Fibroblast of villous mesenchyme (primary cell): ENCODE measurements at places on chromosomes 16 and 17.

DNA sequence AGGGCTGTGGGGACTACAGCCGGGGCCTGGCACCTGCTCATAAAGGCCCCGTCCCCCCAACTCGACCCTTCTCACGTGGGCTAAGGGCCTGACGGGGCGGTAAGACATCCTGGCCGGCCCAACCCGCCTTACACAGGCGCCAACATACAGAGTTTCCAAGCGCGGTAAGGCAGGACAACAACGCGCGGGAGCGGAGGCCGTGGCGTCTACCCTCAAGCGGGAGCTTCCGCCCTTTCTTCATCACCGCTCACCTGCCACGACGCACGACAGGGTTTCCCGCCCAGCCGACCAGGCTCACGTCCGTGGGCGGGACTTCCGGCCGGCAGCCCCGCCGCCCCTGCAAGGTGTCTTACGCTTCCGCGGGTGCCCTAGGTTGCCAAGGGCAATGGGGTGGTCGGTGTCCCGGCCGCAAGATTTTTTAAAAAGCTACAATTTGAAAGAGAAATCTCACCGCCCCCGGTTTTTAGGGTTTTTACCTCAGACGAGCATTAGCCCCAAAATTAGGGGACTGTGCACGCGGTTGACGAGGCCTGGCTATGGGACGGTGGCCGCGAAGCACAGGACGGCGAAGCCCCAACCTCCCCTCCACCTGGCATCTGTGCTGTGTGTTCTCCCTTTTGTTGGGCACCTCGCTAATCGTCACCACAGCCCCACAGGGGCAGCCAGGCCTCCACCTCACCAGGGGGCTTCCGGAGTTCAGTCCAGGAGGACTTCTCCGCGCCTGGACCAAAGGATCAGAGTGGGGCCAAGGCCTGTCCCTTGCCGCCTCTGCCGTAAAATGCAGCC is at the start of gene TERB1:
TERB1 (minus strand) TSS at position 265 of the 786 bp plus-strand sequence. CDS start 4,786 bp downstream, outside the sequence.
- no peak for DNase-seq

GRCh38 chr16:29114574-29114973 is 129.7 kb downstream of the LAT start:
- no peak for DNase-seq

DNA sequence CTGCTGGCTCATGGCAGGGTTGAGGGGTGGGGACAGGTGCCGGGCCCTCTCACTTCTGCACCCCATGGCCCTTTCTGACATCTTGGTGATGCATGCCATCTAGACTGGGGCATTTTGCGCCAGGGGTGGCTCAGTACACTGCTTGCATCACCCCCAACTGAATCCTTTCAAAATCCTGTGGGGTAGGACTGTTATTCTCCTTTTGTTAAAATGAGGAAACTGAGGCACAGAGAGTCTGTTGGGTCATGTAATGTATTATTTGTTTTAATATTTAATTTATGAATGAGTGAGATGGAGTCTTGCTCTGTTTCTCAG is 9.9 kb downstream of the ADCY7 start:
- no peak for DNase-seq

GRCh38 chr16:67150833-67151396 is at the start of gene B3GNT9:
TSS of gene B3GNT9 (minus strand) at chr16:67150998. CDS start at chr16:67150485, 513 bp downstream.
- DNase-seq, result peak; percentile 82

- DNase-seq, result no peak
Observed at GRCh38 chr16:11140466-11140865, 115.5 kb downstream of the SOCS1 start.

DNA sequence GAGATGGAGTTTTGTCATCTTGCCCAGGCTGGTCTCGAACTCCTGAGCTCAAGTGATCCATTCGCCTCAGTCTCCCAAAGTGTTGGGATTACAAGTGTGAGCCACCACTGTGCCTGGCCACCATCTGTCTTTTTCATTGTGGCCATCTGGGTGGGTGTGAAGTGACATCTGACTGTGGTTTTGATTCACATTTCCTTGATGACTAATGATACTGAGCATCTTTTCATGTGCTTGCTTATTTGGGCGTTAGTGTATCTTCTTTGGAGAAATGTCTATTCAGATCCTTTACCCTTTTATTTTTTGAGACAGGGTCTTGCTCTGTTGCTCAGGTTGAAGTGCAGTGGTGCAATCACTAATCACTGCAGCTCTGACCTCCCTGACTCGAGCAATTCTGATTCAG is 53.9 kb upstream of the ERN1 start:
- DNase-seq, result peak; percentile 61

GRCh38 chr17:77688369-77688768 is 270.1 kb upstream of the TNRC6C start:
- no peak for DNase-seq

- no peak for DNase-seq
Observed at GRCh38 chr16:9348912-9349311, 257.5 kb downstream of the HAPSTR1 start.
